ENCODE measurements at places on chromosomes 12 and 14.

GRCh38 chr12:32102234-32102633 lies 4.4 kb upstream of the BICD1 start:
- no peak for DNase-seq

GRCh38 chr12:131729254-131729955 lies 18.5 kb downstream of the SFSWAP start:
- no peak for DNase-seq

DNA sequence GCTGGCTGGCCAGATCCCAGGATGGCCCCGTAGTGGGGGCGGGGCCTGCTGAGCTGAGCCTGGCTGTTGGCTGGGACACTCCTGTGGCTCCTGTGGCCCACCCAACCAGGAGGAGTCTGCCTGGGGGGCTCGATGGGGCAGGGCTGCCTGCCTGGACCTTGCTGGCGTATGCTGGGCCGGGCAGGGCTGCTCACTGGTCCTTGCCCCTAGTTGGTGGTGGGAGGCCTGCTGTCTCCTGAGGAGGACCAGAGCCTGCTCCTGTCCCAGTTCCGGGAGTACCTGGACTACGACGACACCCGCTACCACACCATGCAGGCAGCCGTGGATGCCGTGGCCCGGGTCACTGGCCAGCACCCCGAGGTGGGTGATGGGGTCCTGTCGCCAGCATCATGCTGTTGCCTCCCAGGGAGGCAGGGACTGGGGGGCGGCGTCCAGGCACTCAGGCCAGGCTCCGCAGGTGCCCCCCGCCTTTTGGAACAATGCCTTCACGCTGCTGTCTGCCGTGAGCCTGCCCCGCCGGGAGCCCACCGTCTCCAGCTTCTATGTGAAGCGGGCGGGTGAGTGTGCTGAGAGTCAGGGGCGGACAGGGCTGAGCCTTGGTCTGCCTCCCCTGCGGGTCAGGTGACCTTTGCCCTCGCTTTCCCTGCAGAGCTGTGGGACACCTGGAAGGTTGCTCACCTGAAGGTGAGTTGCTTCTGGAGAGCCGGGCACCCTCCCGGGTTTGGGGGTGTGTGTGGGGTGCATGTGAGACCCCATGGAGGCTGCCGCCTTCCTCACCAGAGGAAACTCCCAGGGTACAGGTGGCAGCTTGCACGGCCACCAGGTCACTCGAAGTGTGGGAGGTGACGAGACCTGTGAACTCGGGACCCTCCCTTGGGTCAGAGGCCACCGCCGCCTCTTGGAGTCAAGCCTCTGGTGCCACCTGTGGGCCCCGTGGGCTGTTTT lies 3.4 kb downstream of the NOC4L start:
- no peak for DNase-seq

DNA sequence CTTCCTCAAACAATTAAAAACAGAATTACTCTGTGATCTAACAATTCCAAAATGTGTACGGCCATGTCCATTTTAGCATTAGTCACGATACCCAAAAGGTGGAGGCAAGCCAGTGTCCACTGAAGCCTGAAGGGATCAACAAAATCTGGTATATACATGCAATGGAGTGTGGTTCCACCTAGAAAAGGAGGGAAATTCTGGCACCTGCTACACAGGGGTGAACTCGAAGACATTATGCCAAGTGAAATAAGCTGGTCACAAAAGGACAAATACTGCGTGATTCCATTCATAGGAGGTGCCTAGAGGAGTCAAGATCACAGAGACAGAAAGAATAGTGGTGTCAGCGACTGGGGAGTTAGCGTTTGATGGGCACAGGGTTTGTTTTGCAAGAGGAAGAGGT lies 331.4 kb downstream of the MED13L start:
- DNase-seq, result no peak

GRCh38 chr12:109134186-109134917 lies 18.0 kb downstream of the ACACB start:
- DNase-seq, result no peak

DNA sequence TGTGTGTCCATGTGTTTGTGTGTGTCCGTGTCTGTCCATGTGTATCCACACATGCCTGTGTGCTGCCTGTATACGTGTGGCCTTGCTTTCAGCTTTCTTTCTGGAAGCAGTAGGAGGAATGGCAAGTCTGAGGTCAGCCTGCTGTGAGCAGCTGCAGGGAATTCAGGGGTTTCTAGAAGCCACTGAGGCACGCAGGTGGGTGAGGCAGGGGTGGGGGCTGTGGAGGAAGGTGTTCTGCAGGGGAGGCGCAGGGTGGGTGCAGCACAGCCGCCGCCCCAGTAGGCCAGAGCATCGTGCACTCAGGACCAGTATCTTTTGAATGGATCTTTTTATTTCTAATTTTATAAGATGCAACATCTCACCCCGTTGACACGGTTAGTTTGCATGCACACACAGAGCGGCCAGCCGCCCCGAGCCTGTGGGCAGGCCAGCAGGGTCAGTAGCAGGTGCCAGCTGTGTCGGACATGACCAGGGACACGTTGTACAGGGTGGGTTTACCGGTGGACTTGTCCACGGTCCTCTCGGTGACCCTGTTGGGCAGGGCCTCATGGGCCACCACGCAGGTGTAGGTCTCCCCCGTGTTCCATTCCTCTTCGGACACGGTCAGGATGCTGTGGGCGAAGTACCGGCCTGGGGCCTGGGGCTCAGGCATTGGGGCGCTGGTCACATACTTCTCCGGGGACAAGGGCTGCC lies 327.7 kb downstream of the TMEM121 start:
- DNase-seq, result no peak

All from right renal cortex interstitium (tissue), 3 donors.